Muscle of back (tissue), 13 donors: ENCODE measurements at places on chromosomes 7 and 10. TPM values are rescaled to one million over a fixed set of nuclear protein-coding genes. Genes with fewer than 3 reads are reported as not detected.

DNA sequence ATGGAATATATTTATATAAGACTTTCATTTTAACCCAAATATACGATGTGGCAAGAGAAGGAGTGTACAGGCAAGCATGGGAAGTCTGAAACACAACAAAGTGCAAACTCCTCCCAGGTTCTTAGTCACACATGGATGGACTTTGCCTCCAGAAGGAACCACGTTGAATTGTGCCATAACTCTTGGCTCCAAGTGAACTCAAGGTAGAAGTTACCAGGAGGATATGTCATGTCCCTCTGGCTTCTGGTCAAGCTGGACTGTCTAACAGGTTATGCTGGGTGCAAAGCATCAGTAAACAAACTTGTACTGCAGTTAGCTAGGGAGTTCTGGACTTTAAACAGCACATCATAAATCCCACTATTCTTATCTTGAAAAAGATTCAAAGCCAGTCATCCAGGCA is 328.3 kb upstream of the TEX47 start:
- DNase-seq = no peak

DNA sequence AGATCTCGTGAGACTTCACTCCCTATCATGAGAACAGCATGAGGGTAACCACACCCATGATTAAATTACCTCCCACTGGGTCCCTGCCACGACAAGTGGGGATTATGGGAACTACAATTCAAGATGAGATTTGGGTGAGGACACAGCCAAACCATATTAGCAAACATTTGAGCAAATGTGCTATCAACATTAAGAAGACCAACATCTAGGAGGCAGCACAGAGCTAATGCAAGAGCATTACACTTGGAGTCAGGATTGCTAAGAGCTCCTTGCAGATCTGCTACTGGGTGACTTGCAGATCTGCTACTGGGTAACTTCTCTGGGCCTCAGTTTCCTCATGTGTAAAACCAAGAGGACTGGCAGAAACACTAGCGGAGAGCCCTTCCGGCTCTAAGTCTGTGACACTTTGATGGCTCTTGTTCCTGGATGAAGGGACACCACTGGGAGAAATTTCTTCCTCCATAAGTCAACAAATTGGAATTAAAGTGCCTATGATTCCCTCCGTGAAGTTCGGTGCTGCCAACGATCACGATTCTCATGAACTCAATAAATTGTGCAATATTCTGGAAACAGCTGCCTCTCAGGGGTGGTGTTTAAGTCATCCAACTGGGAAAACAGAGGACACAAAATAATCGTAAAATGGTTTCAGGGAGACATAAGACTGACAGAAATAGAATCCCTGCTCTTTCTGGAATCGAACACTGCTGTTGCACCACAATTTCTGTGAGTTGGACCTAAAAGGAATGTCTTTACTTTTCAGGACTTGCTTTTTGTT is 115.8 kb upstream of the ITGB1 start:
- peak; percentile 77 for DNase-seq

DNA sequence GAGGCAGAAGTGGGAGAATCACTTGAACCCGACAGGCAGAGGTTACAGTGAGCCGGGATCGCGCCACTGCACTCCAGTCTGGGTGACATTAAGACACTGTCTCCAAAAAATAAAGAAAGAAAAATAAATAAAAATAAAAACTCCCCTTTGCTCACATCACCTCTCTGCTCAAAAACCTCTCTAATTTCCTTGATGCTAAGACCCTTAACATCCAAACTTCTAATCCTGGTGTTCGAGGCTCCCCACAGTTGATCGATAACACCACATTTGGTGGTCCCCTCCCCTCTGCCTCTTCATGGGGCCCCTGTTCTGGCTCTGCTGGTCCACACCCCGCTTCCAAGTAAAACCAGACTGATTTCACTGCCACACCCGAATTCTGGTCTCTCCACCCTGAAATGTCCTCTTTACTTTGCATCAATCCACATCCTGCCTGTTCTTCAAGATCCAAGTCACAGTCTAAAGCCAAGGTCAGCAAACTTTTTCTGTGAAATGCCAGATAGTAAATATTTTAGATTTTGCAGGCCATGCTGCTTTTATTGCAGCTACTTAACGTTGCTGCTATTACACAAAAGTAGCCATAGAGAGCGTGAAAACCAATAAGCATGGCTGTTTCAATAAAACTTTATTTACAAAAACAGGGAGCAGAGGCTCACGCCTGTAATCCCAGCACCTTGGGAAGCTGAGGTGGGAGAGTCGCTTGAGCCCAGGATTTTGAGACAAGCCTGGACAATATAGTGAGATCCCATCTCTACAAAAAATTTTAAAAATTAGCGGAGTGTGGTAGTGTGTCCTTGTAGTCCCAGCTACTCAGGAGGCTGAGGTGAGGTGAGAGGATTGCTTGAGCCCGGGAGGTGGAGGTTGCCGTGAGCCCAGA is 11.8 kb downstream of the MOSPD3 start:
- no peak for DNase-seq

DNA sequence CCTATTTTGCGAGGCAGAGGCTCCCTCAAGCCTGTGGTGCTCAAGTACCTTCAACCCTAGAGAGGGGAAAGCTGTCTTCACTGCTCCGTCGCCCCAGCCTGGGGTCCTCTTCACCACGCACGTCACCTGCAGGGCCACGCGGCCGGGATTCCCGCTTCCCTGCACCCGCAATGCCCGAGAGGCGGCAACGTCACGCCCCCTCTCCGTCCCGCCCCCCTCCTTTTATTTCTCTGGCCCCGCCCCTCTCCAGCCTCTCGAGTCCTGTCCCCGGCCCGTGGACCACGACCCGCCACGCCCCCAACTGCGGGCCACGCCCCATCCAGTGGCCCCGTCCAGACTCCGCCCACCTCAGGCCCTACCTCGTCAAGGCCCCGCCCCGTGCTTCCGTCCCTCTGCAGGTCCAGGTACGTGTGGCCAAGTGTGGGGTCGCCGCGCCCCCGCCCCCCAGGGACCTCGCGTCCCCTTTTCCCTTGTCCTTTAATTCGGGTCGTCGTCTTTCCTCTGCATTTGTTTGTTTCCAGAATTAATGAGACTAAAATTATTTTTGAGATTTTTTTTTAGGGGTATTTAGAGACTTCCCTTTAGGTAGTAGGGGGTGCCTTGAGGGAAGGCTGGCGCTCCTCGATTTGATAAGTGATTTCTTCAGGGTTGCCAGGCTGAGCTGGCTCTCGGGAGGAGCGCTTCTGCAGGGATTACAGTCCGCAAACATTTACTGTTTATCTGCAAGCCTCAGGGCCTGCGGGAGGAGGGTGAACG is 69.8 kb upstream of the BAIAP2L1 start:
- DNase-seq = no peak

DNA sequence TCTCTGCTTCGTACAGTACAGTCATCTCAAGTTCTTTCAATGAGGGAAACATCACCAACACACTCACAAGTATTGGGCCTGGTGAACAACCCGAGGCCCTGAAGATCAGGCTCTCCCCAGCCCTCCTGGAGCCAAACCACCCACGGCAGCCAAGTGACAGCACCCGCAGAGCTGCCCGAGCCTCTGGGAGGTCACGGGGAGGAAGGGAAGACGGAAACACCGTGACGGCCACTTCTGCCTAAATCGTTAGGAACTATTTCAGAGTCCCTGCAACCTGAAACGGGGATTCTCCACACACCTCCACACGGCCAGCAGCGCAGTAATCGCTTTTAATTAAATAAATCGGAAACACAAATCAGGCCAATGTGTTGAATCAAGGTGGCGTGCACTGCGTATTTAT is 222.6 kb downstream of the MAD1L1 start:
- DNase-seq = no peak

The CH25H gene
- 0.57 TPM for polyA plus RNA-seq

The WDR86 gene
- 7.3 TPM for polyA plus RNA-seq

The FKBP9 gene
- 168 TPM for polyA plus RNA-seq

The NEUROG3 gene
- polyA plus RNA-seq = not detected
